Stimulated activated CD8-positive, alpha-beta memory T cell treated with anti-CD3 and anti-CD28 coated beads, Interleukin-4, amount 100 ng/mL, for 1 hour (primary cell): ENCODE measurements at places on chromosomes 7 and 10.

DNA sequence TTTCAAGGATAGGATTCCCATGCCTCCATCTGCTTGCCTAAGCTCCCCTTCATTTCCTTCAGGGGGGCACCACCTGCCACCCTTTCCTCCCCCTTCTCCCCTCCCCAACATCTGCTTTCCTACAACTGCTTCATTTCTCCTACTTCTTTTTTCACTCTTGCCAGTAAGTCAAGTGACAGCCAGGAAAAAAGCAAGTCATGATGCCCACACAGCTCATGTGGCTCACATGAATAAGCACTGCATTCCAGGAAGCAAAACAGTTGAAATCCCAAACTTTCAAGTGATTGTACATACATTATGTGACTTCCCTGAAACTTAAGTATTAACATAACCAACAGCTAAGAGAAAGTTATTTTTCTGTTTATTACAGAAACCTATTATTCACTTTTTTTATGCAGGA, 78.6 kb downstream of the TNS3 start:
- DNase-seq, result no peak

GRCh38 chr10:12225444-12225843, 29.5 kb downstream of the CDC123 start:
- DNase-seq, result no peak

DNA sequence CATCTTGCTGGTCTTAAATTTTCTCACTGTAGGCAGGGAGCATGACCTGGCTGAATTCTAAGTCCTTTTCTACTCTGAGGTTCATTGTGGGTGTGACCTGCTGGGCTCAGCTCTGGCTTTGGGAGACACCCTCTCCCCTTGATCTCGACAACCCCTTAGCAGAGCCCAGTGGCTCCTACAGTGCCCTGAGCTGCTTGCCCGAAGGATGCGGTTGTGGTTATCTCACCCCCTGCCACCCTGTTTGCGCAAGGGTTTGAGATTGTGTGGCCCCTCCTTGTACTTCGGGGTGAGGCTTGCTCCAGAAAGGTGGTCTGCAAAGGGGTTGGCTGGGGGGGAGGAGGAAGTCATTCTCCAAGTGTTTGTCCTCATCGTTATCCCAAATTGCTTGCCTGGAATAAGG, 55.3 kb downstream of the TCF7L2 start:
- DNase-seq, result no peak

DNA sequence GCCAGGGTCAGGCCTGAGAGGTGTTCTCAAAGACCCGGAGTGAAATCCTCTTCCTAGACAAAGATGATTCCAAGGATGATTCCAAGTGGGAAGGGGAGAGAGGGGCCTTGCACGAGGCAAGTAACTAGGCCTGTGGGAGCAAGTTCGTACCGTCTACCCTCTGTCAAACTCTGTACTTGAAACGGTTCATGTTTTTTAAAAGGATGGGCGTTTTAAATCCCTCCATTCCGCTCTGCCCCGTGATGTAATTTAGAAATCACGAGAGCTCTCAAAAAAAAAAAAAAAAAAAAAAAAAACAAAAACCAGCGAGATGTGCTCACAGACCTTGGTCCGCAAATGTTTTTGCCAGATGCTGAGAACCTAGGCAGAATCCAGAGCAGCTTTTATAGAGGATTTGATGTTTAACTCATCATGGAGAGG, 114.7 kb upstream of the CARD11 start:
- no peak for DNase-seq

DNA sequence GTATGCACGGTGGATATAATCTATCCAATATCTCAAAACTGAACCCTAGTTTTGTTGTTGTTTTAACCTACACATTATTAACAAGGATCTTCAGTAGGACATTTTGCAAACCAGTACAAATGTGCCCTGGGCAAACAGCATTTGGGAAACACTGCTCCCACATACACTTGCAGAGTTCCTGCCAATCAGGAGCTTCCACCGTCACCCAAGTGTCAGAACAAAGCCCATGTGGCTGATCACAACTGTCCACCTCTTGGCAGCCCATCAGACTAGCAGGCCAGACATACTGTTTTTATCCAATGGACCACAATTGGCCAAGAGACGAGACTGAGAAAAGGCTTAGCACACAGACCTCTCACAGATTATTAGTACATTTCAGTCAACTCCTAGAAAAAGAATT, 200.4 kb downstream of the FAM107B start:
- DNase-seq, result no peak

DNA sequence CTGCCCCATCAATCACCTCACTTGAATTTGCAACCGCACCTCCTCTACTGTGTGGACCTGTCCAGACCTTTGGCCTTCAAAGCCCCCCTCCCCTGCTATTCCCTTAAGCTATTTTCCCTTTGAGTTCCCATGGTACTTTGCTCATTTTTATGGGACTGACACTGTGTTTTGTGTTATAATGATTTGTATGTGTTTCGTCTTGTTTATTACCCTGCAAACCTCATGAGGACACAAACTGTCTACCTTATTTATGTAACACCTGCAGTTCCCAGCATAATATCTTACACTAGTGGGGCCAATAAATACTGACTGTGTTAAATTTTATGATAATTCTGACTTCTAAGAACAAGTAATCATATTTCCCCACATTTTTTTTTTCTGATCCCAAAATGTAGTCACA, 70.6 kb downstream of the CLEC2L start:
- no peak for DNase-seq

- DNase-seq, result no peak
These were observed 954.7 kb upstream of the ZNF722 start for GRCh38 chr7:63043657-63044543.

DNA sequence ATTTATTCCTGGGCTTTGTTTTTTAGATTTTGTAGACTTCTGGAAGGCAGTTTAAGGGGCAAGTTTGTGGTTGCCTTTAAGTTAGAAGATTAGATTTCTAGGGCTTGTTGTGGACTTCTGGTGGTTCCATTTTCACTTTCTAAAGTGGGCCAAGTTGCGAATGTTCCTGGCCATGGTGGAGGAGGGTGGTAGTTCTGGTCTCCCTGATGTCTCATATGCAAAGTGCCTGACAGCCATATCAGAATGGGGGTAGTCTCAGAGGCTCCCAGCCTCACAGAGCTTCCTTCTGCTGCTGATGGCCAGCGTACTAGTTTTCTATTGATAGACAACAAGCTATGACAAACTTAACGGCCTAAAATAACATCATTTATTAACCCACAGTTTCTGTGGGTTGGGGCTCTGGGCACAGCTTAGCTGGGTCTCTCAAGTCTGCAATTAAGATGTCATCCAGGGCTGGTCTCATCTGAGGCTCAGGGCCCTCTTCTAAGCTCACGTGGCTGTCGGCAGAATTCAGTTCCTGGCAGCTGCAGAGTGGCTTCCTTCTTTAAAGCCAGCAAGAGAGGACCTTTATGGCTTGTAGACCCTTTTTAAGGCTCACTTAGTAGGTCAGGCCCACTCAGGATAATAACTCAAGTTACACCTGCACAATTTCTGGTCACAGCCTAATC, 44.8 kb downstream of the BMPER start:
- DNase-seq, result no peak

DNA sequence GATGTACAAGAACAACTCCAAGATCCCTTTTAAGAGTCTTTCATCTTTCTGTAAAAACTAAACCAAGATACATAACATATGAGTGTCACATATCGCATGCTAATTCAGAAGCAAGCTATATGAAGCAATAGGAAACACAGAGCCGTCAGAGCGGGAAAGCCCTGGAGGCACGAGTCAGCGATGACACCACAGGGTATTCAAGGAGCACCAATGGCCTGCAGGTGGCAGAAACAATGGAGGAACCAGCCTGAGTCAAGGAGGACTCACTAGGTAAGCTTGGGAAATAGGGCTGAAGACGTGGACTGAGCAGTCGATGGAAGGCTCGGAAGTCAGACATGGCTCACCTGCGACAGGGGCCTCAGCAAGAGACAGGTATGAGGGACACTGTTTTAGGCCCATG, 214.4 kb downstream of the FAM107B start:
- DNase-seq, result peak; percentile 39

DNA sequence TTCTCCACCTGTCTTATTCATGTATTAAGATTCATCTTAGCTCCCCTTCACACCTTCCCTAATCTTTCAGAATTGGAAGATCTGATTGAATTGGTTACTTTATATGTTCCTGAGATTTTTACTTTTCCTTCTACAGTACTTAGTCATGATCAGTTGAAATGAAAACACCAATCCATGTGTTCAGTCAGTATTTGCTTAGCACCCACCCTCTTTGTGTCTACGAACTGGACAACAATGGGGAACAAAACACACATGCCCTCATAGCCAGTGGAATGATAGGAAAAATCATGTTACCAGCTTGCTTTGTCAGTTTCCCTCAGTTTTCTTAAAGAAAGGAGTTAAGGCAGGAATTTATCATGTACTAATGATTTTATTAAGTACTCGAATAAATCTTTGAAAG, 2.0 kb downstream of the MASTL start:
- DNase-seq, result no peak

- no peak for DNase-seq
These were observed 16.9 kb upstream of the OTUD1 start for GRCh38 chr10:23422003-23422411.

GRCh38 chr10:132281915-132282666, 25.7 kb downstream of the STK32C start:
- DNase-seq, result no peak

DNA sequence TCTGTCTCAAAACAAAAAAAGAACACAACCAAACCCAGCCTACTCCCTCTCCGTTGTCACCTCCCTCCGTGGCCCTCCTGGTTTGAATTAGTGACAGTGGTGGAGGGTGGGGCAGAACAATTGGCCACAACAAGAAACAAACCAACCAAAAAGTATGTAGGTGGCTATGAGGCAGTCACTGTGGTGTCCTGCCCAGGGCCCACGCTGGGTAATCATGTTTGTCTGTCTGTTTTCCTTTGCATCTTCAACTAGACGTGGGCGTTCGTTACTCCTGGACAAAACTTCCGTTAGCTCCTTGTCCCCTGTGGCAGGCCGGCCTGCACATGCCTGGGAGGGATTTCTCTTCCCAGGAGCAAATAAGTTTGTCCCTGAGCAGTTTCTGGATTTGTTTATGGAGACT, 78.4 kb downstream of the XRCC2 start:
- no peak for DNase-seq

- no peak for DNase-seq
These were observed 9.6 kb downstream of the TPK1 start for GRCh38 chr7:144826208-144826607.

- no peak for DNase-seq
These were observed 291.7 kb upstream of the SEMA3D start for GRCh38 chr7:85478530-85478929.

GRCh38 chr10:101351017-101351416, 2.9 kb upstream of the BTRC start:
- DNase-seq, result no peak
